Activated CD4-positive, alpha-beta T cell treated with anti-CD3 and anti-CD28 coated beads, Interleukin-2, Interleukin-6, amounts not matched to agents 100 ng/mL and 50 ng/mL, durations not matched to agents 16 hours and 8 hours (primary cell): ENCODE measurements at places on chromosomes 7 and 10.

DNA sequence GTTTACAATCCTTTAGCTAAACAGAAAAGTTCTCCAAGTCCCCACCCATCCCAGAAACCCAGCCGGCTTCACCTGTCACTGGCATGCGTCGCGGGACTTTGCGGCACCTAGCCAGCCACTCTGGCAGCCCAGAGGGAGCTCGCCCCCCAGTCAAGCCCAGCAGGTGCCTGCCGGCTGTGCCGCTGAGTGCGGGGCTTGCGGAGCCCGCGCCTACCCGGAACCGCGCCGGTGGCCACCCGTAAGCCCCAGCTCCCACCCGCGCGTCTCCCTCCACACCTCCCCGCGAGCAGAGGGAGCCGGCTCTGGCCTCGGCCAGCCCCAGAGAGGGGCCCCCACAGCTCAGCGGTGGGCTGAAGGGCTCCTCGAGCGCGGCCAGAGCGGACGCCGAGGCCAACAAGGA lies 446.1 kb downstream of the GRM8 start:
- DNase-seq, result no peak

GRCh38 chr7:21544715-21545114 lies 1.9 kb downstream of the DNAH11 start:
- no peak for DNase-seq

GRCh38 chr10:115861864-115862263 lies 411.1 kb downstream of the GFRA1 start:
- no peak for DNase-seq

GRCh38 chr7:151142686-151143040 lies 24.8 kb downstream of the GBX1 start:
- no peak for DNase-seq

- DNase-seq, result no peak
These were observed 36.6 kb downstream of the CACNA2D1 start for GRCh38 chr7:82406937-82407336.

- DNase-seq, result peak; percentile 23
These were observed 38.0 kb downstream of the MARCHF5 start for GRCh38 chr10:92328993-92329392.

GRCh38 chr10:97747573-97747972 lies 10.6 kb downstream of the ZFYVE27 start:
- DNase-seq, result no peak

DNA sequence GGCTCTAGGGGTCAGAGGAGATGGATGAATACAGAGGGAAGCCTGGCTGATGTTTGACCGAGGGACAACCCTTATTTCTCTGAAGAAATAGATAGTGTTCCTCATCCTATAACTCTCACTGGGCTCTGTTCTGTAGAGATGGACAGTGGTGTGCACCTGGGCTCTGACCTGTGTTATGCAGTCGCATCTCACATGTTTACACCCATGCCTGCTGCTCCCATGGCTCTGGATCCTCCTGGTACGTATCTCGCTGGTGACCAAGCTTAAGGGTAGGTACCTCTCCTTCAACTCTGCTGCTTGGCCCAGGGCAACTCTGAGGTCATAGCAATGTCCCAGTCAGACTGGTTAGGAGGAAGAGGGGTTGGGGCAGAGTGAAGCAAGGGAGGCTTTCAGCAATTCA lies 42.8 kb downstream of the ADRA2A start:
- DNase-seq, result no peak

- no peak for DNase-seq
These were observed 683.3 kb downstream of the GRM8 start for GRCh38 chr7:126569402-126569801.

- no peak for DNase-seq
These were observed 7.3 kb downstream of the MAFK start for GRCh38 chr7:1537535-1538412.

- DNase-seq, result no peak
These were observed 95.9 kb upstream of the TNRC18 start for GRCh38 chr7:5519515-5519928.

GRCh38 chr10:112952282-112953173 lies 2.5 kb downstream of the TCF7L2 start:
- DNase-seq, result no peak

GRCh38 chr7:93835702-93836101 lies 54.9 kb downstream of the TFPI2 start:
- DNase-seq, result no peak

- no peak for DNase-seq
These were observed 973.1 kb downstream of the LRMDA start for GRCh38 chr10:76404531-76404930.

GRCh38 chr10:87860156-87860795 lies 3.1 kb downstream of the KLLN start:
- DNase-seq, result peak; percentile 46

- DNase-seq, result no peak
These were observed 51.5 kb downstream of the NRCAM start for GRCh38 chr7:108404509-108405420.

DNA sequence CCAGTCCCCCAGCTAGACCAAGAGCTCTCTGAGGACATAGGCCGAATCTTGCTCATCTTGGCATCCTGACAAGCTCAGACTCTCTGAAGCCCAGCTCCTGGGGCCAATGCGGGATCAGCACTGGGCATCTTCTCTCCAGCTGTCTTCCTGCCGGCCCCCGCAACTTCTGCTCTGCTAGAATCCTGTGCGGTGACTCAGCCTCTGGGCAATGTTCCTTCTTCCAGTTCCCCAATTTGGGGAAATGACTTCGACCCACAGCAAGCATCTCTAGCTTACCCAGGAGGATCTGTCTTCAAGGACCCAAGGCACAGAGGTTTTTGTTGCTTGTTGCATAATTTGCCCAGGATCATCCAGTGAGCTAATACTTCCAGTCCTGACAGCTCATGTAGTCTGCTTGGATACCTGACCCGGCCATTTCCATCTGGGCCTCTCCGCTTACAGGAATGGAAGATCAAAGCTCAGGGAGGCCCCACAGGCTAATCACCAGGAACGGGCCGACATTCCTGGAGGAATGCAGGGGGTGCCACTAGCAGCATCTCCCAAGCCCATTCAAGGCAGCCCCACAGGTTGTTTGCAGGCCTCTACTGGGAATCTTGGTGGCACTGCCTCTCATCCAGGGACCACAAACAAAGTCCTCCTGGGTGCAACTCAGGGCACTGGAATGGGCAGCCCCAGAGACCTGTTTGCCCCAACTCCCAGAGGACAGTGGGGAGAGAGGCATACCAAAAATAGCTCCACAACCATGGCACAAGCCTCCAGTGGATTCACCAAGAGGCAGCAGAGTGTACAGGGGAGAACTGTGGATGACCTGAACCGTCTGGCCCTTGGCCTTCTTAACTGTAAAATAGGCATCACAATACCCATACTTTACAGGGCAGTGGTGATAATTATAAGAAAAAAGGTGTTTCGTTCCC lies 151.9 kb downstream of the NEURL1 start:
- no peak for DNase-seq

DNA sequence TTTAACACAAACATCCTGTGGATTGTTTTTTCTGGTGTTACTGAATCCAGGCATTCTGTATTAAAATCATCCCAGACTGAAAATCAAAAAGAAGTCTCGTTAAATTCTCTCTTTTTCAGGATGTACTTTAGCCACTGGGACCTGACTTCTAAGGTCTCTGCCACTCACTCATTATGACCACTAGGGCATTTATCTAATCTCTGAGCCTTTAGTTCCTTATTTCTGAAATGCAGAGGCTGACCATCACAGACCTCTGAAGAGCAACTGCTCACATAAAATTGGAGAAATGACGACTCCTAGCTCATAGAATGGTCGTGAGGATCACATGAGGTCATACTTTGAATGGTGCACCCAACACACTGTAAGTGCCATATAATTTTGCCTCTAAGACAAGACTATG lies 63.2 kb downstream of the KCNMA1 start:
- DNase-seq, result no peak

DNA sequence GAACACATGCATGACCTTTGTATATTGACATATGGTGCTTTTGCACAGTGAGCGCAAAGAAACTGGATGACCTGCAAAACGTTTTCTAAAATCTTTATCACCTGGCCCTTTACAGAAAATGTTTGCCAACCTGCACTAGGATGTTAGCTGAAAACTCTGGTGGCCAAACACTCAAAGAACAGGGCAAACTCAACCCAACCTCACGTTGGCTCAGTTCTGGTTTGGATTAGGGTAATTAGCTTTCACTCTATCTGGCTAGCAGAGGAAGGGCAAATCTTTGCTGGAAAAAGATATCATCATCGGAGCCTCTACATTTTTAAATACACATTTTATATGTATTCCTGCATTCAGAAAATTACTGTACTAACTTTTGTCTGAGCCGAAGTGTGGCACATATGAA lies 688.9 kb downstream of the PHTF2 start:
- no peak for DNase-seq

DNA sequence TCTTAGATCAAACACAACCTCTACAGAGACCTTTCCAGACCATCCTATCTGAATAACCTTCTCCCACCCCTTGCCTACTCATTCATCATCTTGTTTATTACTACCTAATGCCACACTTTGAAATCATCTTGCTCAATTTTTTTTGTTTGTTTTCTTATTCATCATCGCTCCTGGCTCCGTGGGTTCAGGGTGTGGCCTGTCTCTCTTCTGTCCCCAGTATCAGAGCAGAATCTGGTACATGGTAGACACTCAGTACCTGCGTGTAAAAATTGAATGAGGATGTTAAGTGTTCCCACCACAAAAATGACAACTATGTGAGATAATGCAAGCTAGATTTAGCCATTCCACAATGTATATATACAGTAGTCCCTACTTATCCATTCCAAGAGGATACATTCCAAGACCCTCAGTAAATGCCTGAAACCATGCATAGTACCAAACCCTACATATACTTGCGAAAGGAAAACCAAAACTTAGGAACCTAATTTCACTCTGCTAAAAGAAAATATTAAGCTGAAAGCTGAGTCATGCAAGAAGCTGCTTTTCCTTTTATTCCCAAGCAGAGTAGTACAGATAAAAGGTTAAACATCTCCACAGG lies 72.1 kb upstream of the SEC61G start:
- no peak for DNase-seq

DNA sequence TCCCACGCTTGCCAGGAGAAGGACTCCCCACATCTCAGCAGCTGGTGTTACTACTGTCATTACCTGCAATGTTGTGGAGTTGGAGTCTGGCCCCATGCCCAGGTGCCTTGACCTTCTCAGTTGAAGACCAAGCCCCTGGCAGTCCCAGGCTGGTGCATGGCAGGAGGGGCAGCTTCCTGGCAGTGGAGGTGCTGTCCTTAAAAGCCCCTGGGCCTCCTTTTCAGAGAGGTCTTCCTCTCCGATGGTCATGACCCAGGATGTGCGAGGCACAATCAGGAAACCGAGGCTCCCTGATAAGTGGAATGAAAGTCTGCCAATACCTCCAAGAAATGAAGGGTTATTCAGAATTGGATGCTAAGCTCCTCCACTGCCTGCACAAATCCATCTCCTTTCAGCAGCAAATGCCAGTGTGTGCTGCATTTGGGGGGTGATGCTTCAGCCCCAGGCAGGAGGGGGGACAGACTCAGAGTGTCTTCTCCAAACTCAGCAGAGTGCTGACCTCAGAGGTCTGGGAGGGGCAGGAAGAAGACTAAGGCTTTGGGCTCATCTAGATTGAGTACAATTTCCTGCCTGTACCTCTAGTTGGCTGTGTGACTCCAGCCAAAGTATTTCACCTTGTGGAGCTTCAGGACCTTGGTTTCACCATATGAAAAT lies 97.0 kb upstream of the DDC start:
- DNase-seq, result peak; percentile 71

- DNase-seq, result no peak
These were observed 171.0 kb downstream of the GRID1 start for GRCh38 chr10:86195521-86196157.

GRCh38 chr7:22444181-22444971 lies 55.6 kb downstream of the STEAP1B start:
- DNase-seq, result no peak

- DNase-seq, result no peak
These were observed 12.4 kb upstream of the DDC start for GRCh38 chr7:50577569-50577968.

DNA sequence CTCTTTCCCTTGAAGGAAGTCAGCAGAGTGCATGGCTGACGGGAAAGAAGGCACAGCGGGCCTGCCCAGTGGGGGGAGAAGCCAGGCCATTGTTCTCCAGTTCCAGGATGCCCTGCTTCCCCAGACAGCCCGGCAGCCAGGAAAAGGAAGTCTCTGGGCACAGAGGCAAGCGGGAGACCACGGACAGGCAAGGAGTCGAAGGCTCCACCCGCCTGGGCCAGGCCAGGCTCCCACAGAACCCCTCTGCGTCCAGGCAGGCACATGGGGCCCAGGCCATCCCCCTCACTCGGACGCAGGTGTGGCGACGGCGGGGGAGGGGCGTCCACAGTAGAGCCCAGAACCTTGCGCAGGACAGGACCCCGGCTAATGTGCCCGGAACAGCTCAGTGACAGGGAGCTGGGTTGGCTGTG lies 8.7 kb downstream of the GPR146 start:
- no peak for DNase-seq

DNA sequence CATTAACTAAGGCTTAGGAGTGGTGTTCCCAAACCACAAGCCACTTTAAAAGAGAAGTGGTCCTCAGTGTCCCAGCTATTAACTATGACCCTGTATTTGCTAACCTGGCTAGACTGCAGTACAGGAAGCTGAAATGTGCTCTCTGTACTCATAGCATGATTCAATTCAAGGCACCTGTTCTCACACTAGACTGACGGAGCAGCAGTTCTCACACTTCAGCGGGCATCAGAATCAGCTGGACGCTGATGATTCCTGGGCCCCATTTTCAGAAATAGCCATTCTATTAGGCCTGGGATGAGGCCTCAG lies 24.5 kb upstream of the MSRB2 start:
- no peak for DNase-seq

DNA sequence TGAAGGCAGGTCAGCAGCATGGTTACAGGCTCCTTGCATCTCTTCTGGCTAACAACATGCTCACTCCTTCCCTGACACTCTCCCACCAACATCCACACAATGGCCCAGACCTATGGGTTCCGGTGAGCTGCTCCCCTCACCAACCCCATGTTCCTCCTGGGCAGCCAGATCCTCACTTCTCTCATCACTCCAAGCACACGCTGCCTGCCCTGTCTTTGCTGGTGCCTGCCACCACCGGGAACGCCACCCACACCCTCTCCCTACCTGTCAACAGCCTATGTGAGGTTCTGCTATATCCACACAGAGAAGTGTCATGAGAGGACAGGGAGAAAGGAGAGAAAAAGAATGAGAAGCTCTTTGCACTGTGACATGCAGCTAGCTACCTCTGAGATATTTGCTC lies 14.6 kb downstream of the PARP12 start:
- DNase-seq, result no peak

DNA sequence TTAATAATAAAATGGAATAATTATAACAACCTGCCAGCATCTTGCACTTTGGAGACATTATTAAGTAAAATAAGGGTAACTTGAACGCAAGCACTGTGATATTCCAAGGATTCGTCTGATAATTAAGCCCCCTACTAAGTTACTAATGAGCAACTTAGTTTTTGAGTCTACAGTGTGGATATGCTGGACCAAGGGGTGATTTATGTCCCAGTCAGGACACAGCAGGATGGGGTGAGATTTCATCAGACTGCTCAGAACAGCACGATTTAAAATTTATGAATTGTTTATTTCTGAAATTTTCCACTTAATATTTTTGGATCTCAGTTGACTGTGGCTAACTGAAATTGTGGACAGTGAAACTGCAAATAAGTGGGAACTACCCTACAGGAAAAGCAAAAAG lies 182.8 kb upstream of the PHF14 start:
- DNase-seq, result no peak
